ENCODE measurements at places on chromosomes 12 and 14. TPM values are rescaled to one million over a fixed set of nuclear protein-coding genes. Genes with fewer than 3 reads are reported as not detected.

Gene CMKLR1
- total RNA-seq = not detected

Gene AICDA
- total RNA-seq = 0.07 TPM

Gene SMOC1
- total RNA-seq = 17.4 TPM

Gene ANKRD33
- not detected for total RNA-seq

Gene CLEC4E
- 0.17 TPM for total RNA-seq

Gene KRT6B
- total RNA-seq = not detected

Gene GPR132
- 0.63 TPM for total RNA-seq

Gene RFX4
- total RNA-seq = not detected

Gene CPNE6
- total RNA-seq = not detected

Gene NID2
- total RNA-seq = 40.0 TPM

Gene SAV1
- 32.1 TPM for total RNA-seq

Gene OTUB2
- 3.0 TPM for total RNA-seq

Gene MAP3K9
- 4.5 TPM for total RNA-seq

Gene ABCC9
- 0.08 TPM for total RNA-seq
